Myocyte (in vitro differentiated cells): ENCODE measurements at places on chromosomes 16 and 17. TPM values are rescaled to one million over a fixed set of nuclear protein-coding genes. Genes with fewer than 3 reads are reported as not detected.

The PRSS36 gene
- total RNA-seq = 0.51 and 1.6 TPM in 2 replicates

DNA sequence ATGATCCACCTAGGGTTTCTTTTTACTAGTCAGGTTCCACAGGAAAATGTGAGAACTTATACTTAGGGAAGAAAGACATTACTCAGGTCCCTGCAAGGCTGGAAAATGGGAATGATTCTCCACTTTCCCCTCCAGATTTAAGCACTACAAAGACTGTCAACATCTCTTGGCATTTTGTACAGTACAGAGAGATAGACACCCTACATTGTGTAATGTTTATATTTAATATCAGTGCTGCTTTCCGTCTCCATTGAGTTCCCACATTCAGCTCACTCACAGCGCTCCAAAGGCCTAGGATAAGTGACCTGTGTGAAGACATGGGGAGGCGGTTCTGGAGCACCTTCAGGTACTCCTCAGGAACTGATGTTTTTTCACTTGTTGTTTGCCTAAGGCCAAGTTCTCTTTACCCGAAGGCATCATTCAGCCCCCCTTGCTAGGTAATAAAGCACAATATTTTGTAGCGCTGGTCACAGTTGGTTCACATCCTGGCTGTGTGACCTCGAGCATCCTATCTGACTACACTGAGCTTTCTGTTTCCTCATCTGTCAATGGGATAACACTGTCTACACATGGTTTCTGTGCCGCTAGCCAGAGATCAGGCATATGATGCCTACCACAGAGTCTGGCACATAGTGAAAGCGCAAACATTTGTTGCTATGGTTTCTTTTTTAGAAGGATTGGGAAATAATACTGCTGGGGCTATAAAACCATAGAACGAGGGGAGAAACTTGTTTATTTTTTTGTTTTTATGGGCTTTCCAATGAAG is 226.6 kb downstream of the ZFHX3 start:
- no peak for DNase-seq

DNA sequence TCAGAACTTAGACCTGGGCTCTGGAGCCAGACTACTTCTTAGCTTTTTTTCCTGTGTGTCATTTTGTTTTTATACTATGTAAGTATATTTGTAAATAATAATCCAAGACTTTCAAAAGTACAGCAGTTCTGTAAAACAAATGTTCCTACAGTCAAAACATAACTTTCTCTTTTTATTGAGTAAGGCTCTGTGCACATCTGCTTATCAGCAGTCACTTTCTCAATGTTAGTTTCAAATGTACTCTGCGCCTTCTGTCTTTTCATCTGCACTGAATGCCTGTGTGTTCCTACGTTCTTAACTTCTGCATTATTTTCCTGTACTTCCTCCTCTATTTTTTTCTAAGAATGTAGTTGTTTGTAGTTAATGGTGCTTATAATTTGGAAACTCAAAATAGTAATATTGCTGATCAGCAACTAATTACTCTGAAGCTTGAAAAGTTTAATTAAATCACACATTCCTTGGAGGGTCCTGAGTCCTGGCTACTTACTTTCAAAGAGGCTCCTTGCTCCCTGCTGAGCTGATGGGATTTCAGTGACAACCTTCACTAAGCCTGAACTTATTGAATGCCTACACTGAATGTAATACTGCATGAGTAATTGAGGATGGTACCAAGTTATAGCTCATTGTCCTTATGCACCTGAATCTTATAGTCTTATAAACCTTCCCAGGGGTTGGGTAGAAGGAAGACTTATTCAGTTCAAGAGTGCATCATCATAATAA is 329.9 kb downstream of the KCNJ2 start:
- no peak for DNase-seq

The SLC5A11 gene
- 0.26 TPM in 1 of 2 replicates, not detected in the other for total RNA-seq

The MYH1 gene
- 0.36 and 1.8 TPM in 2 replicates for total RNA-seq

GRCh38 chr17:77441130-77441920 is 300.6 kb downstream of the SEC14L1 start:
- DNase-seq = no peak

- no peak for DNase-seq
Measured at GRCh38 chr17:64401941-64402340, 11.3 kb upstream of the PECAM1 start.

DNA sequence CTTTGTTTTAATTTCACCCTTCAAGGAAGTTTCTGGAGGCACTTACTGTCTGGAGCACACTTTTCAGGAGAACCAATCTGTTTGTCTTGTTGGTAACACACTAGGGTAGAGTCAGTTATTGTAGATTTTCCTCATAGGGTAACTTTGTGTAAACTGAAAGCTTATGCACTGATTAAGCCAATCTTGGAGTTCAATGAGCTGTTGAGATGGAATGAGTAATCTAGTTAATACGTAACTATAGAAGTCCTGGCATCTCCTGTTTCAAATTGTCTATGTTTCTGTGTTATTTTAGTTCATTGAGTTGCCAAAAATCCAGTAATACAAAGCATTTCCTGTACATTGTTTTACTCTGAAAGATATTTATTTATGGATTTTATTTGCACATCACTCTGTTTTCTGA is 111.6 kb upstream of the HAS3 start:
- DNase-seq = no peak

DNA sequence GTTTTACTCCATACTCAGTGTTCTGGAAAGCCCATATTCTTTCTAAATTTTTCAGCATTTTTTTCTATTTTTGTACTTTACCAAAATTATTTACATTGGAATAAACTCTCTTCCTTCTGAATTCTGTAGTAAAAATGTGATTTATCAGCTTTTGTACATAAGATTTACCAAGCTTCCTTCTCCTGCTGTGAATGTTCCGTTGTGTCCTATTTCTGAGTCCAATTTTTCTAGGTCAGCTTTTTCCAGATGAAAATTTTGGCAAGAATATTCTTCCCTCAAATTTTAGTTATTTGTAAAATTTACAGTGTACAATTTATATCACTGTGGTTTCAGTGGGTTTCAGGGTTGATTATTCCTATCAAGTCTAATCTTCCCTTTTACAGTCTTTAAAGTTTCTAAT is 27.5 kb downstream of the ASPA start:
- DNase-seq = no peak

The CDRT15 gene
- total RNA-seq = not detected in 2 replicates

- peak; percentile 72 for DNase-seq
Measured at GRCh38 chr17:64741038-64741641, 79.0 kb upstream of the SMURF2 start.

GRCh38 chr16:69566240-69566980 is 644 bp downstream of the NFAT5 start:
- peak; percentile 54 for DNase-seq

DNA sequence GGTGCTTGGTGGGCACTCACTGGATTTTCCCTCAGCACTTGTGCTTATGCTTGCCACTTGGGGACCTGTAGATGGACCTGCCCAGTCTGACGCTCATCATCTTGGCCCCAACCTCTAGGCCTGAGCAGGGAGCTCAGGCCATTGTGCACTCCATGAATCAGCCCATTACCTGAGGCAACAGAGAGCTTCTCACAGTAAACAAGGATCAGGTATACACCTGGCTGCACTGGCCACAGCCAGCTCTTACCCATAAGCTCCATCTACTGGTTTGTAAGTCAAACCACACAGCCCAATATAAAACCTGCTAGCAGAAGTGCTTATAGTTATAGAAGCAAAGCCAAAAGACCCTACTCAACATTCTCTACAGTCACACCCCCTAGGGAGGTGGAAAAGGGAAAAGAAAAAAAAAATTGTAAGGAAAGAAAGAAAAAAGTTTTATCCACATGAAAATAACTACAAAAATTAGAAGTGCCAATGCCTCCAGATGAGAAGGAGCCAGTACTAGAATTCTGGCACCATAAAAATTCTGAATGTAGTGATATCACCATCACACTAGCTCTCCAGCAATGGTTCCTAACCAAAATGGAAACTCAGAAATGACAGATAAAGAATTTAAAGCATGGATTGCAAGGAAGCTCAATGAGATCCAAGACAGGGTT is 87.8 kb upstream of the CDH5 start:
- DNase-seq = no peak

DNA sequence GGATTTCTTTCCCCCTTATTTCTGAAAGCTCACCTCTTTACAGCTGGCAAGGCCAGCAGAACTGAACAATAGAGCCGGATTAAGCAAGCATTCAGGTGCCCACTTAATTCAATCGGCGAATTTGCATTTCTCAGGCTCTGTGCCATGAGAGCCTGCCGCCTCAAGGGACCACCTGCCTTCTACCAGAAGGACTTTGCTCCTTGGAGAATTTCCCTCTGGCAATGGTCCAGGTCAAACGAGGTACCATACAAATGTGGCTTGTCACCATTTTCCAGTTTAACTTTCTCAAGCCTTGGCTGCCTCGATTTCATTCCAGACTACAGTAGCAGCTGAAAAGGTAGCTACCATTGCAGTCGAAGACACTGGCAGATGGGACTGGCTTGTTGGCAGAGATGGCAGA is 534.0 kb downstream of the MAF start:
- DNase-seq = no peak

The CLEC18A gene
- 0.48 and 1.4 TPM in 2 replicates for total RNA-seq

- DNase-seq = no peak
Measured at GRCh38 chr16:84110527-84110926, 6.2 kb downstream of the MBTPS1 start.

The MYL11 gene
- total RNA-seq = 6,226 and 7,274 TPM in 2 replicates

DNA sequence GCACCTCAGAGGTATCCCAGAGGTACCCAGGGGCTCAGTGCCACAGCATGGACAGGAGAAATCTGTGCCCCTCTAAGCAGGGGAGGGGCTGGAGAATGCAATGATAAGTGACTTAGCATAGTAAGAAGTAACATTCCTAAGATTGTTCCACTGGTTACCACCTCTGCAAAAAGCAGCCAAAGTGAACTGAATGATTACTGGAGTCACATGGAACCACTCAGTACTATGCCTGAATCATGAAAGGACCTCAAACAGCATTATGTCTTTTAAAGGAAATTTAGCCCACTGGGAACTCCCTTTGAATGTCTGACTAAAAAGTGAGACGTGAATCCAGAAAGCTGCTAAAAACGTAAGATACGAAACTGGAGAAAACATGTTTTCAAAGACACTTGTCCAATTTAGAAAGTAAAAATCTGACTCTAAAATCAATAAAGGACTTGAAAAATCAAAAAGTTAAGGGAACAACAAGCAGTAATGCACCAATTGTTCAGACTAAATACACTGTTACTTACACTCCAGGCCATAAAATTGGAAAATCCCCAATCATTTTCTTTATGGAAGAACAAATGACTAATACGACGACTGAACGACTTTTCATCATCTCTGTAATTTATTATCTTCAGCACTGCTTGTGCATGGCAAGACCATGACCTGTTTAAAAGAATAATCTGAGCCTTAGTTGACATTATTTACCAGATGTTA is 38.6 kb downstream of the LITAFD start:
- no peak for DNase-seq

DNA sequence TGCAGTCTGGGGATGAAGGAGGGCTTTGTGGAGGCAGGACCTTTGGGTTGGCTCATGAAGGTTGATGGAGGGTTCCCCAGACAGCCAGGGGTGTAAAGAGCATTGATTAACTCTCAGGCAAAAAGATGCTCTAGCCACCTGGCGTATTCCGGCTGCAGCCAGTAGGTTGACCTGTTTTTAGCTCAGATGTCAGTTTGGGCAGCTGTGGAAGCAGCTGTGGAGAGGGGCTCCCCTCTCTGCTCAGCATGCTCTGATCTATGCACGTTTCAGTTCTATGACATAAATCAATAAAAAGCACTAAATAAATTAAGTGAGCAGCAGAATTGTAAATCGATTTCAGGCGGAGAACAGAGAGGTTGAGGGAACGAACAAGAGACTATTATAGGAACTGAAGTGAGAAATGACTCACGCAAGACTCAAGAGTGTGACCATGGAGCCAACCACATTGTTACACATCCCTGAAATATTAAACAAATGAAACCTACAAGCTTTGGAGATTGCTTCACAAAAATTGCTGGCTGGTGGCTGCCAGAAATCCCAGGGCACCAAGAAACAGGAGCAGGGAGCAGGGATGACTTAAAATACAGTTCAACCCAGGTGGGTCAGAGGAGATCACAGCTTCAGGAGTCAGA is 111.9 kb downstream of the GSG1L start:
- no peak for DNase-seq

The NOTUM gene
- 0.53 and 1.2 TPM in 2 replicates for total RNA-seq

DNA sequence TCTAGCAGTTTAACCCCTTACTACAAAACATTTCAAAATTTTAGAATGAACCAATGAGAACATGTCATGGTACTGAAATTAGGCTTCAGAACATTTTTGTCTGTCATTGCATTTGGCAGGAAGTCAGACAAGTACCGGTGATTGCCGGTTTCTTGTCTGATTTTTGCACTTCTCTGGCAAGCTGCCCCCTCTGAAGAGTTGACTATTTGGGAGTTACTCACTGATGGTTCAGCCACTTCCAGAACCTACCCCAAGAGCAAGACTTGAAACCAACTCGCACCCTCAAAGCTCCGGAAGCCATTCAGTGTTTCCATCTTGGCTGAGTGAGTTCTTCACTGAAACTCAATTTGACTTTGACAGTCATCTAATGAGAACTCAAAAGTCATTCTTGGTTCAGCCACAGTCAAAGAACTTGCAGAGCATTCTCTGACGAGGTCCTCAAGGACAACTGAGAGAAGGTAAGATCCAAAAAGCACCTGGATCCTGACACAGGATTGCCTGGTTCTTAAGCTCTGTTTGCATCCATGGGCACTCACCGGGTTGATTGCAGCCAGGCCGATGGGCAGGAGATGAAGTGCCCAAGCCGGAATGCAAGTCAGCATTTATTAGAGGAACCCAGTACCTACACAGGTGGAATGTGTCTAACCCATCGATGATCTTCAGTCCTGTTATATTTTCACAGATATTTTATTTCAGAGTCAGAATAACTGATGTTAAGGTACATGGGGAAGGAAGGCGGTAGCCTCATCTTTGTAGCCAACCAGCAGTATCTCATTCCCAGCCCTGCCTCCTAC is 93.6 kb downstream of the USP22 start:
- peak; percentile 28 for DNase-seq

DNA sequence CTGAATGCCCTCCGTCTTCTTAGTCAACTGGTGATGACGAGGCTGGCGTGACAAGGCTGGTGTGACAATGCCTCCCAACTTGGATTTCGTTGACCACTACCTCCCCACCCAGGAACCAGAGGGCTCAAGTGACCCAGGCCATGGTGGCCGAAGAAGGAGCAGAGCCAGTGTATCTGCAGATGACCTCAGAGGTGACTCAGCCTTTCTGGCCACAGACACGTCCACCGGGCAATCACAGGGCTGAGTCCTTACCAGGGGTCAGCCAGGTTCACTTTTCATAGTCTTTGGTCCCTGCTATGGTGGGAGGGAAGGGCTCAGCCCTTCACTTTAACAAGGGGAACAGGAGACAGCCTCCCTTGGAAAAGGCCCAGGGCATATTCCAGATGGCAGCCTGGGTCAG is 116.3 kb downstream of the MAF start:
- DNase-seq = peak; percentile 18

The HASPIN gene
- 0.78 and 1.6 TPM in 2 replicates for total RNA-seq

The ZP2 gene
- total RNA-seq = not detected in 2 replicates
